ENCODE measurements at places on chromosomes 6 and 20.

GRCh38 chr20:19758501-19759331, 658 bp downstream of the RIN2 start:
- peak; percentile 9 for DNase-seq

DNA sequence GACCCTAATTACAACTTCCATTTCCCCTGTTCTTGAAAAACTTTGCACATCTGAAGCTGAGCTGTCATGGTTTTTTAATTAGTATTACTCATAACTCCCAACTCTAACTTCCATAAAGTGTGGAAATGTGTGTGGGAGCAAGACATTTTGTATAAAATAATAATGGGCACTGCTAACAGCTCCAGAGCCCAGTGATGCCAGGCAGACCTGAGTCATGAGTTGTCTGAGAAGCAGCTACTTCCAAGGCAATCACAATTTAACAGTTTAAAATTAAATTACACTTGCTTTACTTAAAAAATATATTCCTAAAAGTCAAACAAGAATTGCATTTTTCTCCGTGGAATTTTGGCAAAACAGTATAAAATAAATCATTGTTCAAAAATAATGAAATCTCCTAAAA, 6.4 kb downstream of the SLC2A12 start:
- no peak for DNase-seq

DNA sequence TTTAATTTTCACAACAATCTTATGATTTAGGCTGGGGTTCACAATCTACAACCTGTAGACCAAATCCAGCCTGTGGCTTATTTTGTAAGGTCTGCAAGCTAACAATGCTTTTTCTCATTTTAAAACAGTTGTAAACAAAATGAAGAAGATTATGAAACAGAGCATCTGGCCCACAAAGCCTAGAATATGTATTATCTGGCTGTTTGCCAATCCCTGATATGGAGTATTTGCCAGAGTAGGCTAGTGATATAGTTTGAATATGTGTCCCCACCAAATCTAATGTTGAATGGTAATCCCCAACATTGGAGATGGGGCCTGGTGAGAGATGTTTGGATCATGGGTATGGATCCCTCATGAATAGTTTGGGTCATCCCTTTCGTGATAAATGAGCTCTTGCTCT, 201.8 kb downstream of the DHX35 start:
- DNase-seq: no peak

- DNase-seq: peak; percentile 87
Observed at GRCh38 chr6:113858480-113859348, 1.6 kb downstream of the MARCKS start.

DNA sequence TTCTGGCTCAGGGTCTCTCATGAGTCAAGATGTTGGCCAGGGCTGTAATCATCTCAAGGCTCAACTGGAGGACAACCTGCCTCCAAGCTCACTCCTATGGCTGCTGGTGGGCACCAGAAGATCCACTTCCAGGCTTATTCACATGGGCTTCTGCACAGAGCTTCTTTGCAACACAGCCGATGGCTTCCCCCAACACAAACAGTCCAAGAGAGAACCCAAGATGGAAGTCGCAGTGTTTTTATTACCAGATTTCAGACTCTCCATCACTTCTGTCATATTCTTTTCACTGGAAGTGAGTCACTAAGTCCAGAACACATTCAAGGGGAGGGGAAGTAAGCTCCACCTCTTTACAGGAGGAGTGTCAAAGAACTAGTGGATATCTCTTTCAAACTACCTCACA, 75.5 kb downstream of the CD164 start:
- DNase-seq: no peak

DNA sequence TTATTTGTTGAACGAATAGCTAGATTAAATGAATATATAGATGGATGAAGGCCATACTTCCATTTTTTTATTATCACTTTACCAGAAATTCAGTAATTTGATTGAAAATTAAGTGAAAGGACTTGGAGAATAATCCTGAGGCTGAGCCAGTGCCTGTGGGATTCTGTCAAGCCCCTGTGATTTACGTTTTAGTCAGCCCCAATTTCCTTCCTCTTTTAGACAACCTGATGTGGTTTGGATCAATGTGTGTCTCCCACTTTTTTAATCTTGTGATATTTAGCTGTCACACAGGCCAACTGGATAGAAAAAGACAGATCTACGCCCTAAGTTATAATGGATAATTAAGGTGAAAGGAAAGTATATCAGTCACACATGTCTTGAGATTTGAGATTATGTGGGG, 188.8 kb downstream of the EDN1 start:
- DNase-seq: no peak

DNA sequence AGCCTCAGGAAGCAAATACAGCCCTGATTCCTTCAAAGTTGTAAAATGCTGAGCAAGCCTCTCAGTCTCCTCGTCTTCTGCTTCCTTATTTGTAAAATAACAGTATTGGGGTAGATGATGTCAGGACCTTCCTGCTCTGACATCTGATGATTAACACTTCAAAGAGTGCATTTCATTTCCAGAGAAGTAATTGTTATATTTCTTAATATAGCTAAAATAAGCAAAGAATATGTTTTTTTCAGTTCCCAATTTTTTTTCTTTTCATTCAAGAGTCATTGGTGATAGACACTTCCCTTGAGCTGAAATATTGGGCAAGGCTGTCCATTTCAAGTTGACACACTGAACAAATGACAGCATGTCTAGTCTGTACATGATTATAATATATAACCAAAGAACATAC, 53.4 kb downstream of the SLX4IP start:
- DNase-seq: no peak

DNA sequence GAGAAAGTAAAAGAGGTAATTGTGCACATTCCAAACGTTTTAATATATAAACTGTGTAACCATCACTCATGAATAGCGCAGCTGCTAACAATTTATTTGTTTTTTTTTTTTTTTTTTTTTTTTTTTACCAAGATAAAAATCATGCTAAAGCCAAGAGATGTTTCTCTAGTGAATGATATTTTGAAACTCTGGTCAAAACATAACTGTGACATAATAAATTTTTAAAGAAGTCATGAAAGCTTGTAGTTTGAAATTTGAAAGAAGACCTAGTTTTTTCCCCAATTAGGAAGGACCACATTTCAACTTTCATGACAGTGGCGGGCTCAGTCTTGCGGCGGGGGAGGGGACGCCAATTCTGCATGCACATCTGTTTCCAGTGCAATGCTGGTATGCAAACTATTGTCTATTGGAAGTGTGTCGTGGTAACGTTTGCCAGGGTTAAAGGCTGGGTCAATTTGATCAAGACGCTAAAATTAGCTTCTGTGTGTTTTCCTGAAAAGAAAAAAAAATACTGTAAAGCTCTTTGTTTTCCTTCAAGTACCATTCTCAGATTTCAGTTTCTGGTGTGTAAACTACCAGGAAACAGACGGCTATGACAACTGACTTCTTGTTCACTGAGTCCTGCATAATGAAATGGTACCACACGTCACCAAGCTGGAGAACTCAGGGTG, 211.9 kb downstream of the FOXC1 start:
- DNase-seq: no peak

GRCh38 chr6:90819483-90819882, 232.6 kb upstream of the MAP3K7 start:
- DNase-seq: no peak

DNA sequence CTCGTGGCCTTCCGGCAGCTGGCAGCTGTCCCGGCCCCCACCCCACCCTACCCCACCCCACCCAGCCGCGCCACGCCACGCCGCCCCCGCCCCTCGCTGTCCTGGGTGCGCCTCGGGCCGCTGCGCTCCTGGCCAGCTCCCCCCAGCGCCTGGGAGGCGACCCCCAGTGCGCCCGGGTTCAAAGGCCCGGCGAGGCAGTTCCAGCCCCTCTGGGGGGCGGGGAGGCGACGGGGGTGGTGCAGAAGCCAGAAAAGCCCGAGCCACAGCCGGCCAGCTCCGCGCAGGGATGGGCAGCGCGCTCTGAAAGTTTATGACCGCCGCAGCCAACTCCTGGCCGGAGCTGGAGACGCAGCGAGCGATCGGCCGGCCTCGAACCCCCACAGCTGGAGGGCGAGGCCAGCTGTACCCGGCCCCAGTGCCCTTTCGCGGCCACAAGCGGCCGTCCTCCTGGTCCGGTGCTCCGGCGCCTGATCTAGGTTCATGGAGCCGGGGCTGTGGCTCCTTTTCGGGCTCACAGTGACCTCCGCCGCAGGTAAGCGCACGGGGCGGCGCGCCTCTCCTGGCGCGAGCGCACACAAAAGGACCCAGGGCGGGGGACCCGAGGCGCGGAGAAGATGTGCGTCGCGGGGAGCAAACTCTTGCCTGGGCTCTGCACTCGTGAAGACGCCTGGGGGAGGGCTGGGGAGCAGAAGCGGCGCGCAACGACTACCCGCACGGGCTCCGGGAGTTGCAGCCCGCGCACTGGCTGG, at the start of gene EDN3:
Gene EDN3, plus strand, starts transcription at position 279 of the 749 bp plus-strand sequence. Its CDS starts 202 bp downstream, at position 481.
- DNase-seq: no peak

DNA sequence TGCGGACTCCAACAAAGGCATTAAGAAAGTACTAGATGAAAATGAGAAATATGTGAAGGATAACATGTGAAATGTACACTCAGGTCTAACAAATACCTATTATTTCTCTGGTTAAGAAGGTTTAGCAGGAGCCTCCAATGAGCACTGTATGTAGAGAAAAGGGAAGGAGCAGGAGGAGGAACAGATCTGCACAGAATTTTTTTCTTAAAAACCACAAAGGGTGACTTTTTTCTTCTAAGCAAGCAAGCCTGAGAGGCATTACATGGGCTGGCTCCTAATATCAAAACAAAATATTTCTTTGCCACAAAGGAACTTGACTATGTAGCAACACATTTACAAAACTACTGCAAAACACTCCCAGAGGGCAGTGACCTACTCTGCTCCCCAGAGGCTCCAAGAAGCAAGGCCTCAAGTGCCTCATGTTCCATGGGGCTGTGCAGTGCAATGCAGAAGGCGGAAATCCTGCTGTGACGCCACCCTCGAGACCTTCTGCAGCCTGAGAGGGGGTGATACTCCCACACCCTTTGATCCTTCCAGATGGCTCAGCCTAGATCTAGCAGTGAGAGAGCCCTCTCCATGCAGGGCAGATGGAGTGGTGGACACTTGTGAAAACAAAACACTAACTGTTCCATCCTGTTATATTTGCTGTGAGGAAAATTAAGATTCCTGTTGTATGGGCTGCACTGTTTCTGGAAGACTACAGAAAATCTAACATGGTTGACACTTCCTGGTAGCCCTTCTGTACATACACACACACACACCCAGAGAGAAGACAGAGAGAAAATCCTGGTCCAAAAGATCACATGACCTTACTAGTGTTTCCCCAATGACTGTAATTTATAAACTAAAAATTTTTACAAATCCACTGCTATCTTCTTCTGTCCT, 36.0 kb upstream of the SMIM29 start:
- no peak for DNase-seq

GRCh38 chr6:145539831-145540230, 195.5 kb downstream of the EPM2A start:
- no peak for DNase-seq

GRCh38 chr6:65819152-65819551, 112.1 kb upstream of the EYS start:
- DNase-seq: no peak

GRCh38 chr6:122286512-122286911, 112.9 kb upstream of the HSF2 start:
- DNase-seq: no peak

GRCh38 chr6:100335991-100336390, 128.7 kb downstream of the SIM1 start:
- no peak for DNase-seq

DNA sequence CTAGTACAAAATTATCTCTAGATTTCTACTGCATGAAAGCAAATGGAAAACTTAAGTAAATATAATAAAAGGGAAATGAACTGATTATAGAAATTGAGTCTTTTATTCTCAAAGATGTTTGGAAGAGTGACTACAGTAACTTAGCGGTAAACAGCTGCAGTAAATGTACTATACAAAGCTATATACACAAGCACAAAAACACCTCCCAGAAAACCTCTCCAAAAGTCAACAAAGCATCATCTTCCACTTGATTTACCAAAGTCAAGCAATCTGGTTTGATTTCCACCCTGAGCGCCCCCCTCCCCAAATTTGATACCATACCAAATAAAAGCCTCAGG, 142.1 kb upstream of the SHLD1 start:
- DNase-seq: no peak

DNA sequence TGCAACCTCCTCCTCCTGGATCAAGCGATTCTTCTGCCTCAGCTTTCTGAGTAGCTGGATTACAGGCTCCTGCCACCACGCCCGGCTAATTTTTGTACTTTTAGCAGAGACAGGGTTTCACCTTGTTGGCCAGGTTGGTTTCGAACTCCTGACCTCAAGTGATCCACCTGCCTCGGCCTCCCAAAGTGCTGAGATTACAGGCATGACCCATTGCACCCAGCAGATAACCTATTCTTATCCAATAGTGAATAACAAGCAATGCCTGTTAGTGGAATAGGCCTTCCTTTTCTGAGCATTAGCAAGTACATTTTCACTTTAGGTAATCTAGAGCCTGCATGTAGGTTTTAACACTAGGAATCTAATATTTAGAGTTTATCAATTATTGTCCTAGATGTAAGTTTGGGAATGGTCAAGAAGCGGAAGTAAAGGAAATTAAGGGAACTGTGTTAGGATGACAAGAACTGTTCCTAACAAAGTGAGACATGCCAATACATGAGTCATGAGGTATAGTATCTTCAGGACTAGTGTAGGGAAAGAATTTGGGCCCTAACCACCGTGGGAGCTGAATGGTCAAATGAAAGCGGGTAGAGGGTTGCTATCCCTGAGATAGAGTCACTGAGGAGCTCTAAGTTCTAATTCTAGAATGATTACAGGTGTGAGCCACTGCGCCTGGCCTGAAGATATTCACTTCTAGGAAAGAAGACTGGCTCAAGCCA, 15.0 kb downstream of the BLTP3A start:
- no peak for DNase-seq

GRCh38 chr6:130322673-130323268, 43.0 kb upstream of the TMEM200A start:
- DNase-seq: no peak

- no peak for DNase-seq
Observed at GRCh38 chr6:135162678-135163439, 18.2 kb upstream of the MYB start.

DNA sequence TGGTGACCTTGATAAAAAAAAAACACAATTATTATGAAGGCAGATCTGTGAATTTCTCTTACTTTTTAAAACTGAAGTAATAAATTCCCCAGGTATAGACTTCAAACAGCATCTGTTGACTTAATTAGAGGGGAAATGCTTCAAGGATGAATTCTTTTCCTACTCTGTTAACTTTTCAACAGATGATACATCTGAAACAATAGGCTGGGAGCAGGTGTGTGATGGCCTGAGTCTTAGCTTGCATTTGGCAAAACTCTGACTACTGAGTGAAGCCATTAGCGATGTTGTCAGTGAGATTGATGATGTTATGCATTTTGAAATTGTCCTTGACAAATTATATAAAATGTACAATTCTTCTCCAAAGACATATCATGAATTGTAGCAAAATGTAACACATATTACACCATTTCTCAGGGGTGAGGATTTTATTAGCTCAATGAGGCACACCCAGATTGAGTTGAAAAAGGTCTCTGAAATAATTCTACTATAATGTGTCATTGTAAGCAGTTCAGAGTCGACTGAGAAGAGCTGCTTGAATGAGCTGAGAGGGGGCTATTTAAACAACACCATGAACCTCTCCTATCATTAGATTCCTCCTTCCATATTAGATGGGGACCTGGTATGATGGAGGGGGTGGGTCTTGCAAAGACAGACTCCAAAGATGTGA, 39.6 kb upstream of the OGFRL1 start:
- no peak for DNase-seq

GRCh38 chr20:8221887-8222419, 89.9 kb downstream of the PLCB1 start:
- DNase-seq: no peak

- no peak for DNase-seq
Observed at GRCh38 chr20:41784209-41784958, 166.2 kb upstream of the CHD6 start.

GRCh38 chr20:44596010-44596409, 13.6 kb downstream of the PKIG start:
- no peak for DNase-seq

Data from anterior cingulate cortex (tissue), 58 donors.